ENCODE measurements at places on chromosomes 2 and 18.

- no peak for DNase-seq
Measured at GRCh38 chr2:149894226-149894625, 306.7 kb upstream of the MMADHC start.

GRCh38 chr2:27621524-27621923 is 7.3 kb downstream of the CCDC121 start:
- DNase-seq, result no peak

GRCh38 chr2:7867867-7868266 is 814.0 kb upstream of the ID2 start:
- DNase-seq, result no peak

GRCh38 chr2:85853499-85854165 is 35.2 kb downstream of the ST3GAL5 start:
- peak; percentile 65 for DNase-seq

GRCh38 chr2:16978301-16978700 is 312.7 kb upstream of the CYRIA start:
- no peak for DNase-seq

- no peak for DNase-seq
Measured at GRCh38 chr2:142865924-142866323, 11.5 kb upstream of the KYNU start.

DNA sequence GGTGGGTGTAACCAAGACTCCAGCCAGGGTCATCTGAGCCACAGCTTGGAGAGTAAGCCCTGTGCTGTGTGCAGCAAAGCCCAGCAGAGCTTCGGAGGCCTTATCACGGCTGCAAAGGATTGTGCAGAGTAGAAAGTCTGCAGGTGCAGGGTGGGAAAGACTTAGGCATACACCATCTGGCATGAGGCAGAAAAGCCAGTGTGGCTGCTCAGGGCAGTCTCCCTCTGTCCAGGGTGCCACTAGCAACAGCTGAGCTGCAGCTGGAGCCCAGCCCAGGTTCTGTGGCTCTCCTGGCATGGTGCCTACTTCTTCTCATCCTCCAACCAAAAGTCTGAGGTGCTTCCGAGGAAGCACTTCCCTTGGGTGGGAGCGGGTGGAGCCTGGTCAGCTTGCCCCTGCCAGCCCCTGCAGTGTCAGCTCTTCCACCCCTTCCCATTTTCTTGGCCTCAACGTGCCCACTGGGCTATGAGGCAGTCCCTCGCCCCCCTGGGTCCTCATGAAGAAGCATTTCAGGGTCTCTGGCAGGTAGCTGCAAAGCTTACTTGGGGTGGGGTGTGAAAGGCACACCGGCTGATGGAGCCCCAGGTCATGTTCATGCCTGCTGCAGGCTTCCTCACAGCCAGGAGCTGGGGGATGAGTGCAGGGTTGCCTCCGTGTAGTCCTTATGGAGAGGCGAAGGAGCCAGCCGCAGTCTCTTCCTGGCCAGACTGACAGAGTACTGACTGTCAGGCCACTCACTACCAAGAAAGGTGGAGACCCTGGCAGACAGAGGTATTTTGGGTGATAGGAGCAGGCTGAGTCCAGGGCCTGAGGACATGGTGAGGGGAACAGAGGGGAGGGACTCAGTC is 4.8 kb downstream of the AMER3 start:
- DNase-seq, result no peak

GRCh38 chr2:118269408-118270051 is 181.3 kb downstream of the INSIG2 start:
- no peak for DNase-seq

DNA sequence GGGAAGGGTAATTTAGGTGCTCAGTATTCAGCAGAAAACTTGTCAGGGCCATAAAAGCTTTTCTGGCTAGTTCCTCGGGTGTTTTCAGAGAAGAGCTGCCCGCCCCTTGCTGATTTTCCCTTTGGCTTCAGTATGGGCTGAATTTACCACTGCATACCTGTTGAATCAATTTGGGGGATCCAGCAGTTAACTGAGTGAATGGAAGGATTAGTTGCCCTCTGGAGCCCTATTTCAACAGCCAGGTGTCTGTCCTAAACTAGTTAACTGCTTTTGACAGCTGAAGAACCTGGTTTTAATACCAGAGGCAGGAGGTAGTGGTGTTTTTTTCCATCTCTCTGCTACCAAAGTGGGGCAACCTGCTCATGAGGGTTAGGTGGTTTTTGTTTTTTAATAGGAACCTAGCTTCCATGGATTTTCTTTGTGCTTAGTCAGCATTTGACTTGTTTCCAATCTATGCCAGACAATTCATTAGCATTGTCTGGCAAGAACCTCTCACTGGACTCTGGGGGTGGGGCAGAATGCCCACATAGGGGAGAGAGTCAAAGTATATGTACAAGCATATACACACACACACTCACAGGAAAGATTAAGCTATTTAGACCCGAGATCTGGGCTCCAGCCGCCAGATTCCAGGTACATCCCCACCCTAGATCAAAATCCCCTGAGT is 166.5 kb upstream of the SIX3 start:
- no peak for DNase-seq

DNA sequence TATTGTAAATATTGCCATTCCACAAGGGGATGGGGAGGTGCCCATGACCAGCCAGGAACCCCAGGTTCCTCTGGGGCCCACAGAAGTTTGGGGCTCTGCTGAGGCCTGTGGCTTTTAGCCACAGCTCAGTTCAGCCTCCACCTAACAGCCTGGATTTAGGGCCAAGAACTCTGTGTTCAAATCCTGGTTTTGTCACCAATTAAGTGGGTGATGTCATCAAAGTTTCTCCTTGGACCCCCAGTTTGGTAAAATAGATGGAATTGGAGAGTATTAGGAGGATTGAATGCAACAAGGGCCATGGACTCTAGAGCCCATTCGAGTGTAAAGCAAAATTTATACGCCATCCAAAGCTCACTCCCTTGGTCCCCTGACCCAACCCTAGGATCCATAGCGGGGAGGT is 3.2 kb upstream of the FEV start:
- no peak for DNase-seq

DNA sequence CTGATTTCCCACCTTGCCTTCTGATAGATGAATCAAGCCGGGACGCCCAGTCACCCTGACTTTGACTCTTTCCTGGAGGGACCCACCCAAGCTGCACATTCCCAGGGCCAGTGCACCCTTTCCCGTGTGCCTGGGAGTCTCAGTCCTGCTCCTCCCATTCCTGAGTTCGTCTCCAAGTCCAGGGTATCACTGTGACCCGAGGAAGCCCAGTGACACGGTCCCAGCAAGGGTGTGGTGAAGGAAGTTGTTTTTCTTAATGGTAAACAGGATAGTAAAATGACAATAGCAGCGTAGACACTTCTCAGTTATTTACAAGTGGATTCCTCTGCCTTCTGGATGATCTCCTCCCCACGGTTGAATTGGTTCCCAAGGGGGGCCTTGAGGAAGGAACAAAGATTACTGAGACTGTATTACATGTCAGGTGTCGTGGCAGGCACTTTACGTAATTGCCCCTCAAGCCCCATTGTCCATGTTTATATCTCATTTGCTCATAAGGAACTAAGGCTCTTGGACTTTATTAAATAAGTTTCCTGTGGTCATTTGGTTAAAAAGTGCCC is 123.3 kb downstream of the PRKCE start:
- DNase-seq, result no peak

- no peak for DNase-seq
Measured at GRCh38 chr2:226981791-226982326, 146.0 kb downstream of the RHBDD1 start.

DNA sequence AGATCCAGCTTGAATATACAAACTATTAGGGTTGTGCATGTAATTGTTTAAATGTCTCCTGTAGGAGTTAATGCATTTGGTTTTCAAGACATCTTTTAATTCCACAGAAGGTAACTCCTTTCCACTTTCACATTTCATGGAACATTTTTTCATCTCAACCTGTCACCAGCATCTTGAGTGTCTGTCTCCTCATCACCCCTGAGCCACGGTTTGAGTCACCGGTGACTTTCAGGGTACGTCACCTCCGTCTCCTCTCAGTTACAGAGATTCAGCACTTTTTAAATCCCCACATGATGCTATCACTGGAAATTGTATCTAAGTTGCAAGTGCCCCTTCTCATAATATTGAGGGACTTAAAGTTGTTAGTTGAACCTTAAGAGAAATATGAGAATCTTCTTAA is 25.3 kb downstream of the GPR55 start:
- no peak for DNase-seq

GRCh38 chr18:31497404-31497835 is 557 bp upstream of the DSG2 start:
- no peak for DNase-seq

DNA sequence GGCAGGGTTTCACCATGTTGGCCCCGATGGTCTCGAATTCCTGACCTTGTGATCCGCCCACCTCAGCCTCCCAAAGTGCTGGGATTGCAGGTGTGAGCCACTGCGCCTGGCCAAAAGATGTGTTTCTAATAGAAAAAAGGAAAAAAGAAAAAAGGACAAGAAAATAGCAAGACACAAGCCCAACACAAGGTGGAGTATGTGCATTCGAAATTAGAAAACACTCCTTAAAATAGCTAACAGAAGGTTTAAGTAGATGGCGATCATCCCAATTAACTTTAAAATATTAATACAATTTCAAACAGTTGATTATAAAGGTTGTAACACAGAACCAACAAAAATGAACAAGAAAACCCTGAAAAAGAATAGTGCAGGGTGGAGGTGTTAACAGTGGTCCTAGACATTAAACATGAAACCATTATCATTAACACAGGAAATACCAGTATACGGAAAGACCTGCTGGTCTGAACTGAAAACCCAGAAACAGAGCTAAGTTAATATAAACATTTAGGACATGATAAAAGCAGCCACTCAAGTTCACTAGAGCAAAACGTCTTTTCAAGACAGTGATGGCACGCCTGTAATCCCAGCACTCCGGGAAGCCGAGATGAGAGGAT is 57.9 kb downstream of the HDLBP start:
- no peak for DNase-seq

DNA sequence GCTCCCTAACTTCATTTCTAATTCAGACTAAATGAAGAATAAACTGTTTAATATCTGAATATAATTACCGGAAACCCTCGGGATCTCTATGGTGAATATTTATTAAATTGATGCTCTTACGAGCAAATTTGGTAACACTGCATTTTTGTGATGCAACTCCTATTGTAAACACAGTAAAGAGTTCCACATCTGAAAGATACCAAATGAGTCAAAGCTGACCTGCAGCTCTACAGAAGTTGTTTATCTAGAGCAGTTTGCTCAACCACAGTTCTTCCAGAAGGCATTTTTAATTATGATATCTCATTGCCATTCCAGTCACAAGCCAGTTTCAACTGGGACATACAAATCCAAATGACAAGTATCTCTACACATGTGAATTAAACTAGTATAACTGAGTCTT is 129.7 kb downstream of the PKP4 start:
- no peak for DNase-seq

DNA sequence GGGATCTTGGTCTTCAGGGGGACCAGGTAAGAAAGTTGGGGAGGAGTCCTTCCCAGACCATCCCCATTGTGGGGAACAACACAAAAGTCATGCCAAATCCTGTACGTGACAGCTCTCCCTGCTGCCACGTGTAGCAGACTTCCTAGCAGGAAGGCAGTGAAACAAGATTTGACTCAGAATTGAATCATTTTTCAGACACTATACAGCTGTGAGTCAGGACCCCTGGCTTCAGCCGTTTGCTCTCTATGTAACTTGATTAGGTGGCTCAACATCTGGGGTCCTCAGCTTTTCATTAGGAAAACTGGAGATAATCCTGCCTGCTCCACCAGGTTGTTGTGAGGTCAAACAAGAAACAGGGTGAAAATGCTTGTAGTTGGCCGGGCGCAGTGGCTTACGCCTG is 32.9 kb upstream of the PDCL3 start:
- no peak for DNase-seq

DNA sequence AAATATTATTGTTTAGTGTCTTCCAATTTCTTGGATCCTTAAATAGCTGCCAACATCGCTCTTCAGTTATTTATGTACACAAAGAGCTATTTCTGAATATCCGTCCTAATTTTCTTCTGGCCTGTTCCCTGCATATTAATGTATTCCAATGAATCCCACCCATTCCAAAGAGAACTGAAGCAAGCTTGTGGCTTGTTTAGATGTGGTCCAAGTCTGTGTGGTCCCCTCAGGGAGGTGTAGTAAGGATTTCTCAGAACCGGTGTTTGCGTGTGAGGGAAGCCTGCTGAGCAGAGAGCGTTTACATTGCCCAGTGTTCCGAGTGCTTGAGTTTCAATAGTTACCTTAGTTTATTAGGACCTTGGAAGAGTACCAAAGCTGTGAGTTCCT is 25.1 kb upstream of the IL1R1 start:
- no peak for DNase-seq

- DNase-seq, result no peak
Measured at GRCh38 chr2:196610796-196611195, 28.7 kb upstream of the CCDC150 start.

- no peak for DNase-seq
Measured at GRCh38 chr2:25582077-25582830, 91.1 kb downstream of the DTNB start.

- DNase-seq, result no peak
Measured at GRCh38 chr2:45797451-45798230, 146.2 kb downstream of the PRKCE start.

DNA sequence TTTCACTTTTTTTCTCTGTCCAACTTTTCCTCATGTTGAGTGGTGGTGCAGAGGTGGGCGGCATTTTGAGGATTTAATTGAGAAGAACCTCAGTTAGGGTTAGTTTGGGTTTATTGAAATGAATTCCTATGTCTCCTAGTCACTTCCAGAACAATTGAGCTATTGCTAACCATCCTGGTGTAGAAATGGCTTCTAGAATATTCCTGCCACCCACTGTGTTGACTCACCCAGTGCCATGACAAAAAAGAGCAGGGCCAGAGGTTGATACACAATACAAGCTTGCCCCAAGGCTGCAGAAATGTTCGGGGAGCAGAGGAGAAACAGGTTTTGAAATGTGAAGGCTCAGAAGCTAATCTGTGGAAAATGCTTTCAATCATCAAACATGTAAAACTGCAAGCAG is 167.1 kb upstream of the TRIB2 start:
- no peak for DNase-seq

- DNase-seq, result no peak
Measured at GRCh38 chr2:159073256-159073655, 104.8 kb downstream of the TANC1 start.

DNA sequence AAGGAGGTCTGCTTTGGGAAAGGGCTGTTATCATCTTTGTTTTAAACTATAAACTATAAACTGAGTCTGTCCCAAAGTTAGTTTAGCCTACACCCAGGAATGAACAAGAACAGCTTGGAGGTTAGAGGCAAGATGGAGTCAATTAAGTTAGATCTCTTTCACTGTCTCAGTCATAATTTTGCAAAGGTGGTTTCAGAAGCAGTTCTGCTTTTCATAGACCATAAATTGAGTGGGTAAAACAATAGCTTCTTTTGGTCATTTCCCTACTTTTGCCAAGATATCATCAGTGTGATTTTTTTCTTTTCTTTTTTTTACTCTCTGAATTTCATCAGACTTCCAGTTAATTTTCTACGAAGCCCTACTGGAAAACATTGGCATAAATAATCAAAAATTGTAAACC is 117.0 kb downstream of the AP1S3 start:
- no peak for DNase-seq

GRCh38 chr18:50586710-50587109 is 26.8 kb downstream of the MAPK4 start:
- no peak for DNase-seq

GRCh38 chr18:986552-986951 is 81.9 kb downstream of the ADCYAP1 start:
- DNase-seq, result no peak

Measured in GM12878 (cell line).